Umbilical cord (tissue), 2 donors: ENCODE measurements at places on chromosomes 6 and 20. TPM values are rescaled to one million over a fixed set of nuclear protein-coding genes. Genes with fewer than 3 reads are reported as not detected.

BTNL2 gene
- total RNA-seq = not detected

HLA-DQA1 gene
- total RNA-seq = not detected

SLC17A3 gene
- total RNA-seq = 6.7 TPM

MDFI gene
- total RNA-seq = 67.7 TPM

TMEM170B gene
- 11.6 TPM for total RNA-seq

EYA4 gene
- total RNA-seq = 11.1 TPM

TREM1 gene
- 1.7 TPM for total RNA-seq

COL11A2 gene
- total RNA-seq = 0.72 TPM

HLA-DRB1 gene
- 25.5 TPM for total RNA-seq

DNA sequence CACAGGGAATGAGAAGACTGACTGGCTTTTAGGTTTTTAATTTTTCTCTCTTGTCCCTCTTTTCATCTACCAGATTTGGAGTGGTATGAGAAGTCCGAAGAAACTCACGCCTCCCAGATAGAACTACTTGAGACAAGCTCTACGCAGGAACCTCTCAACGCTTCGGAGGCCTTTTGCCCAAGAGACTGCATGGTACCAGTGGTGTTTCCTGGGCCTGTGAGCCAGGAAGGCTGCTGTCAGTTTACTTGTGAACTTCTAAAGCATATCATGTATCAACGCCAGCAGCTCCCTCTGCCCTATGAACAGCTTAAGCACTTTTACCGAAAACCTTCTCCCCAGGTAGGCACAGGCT, 644 bp downstream of the MAD2L1BP start:
- DNase-seq = no peak

DNA sequence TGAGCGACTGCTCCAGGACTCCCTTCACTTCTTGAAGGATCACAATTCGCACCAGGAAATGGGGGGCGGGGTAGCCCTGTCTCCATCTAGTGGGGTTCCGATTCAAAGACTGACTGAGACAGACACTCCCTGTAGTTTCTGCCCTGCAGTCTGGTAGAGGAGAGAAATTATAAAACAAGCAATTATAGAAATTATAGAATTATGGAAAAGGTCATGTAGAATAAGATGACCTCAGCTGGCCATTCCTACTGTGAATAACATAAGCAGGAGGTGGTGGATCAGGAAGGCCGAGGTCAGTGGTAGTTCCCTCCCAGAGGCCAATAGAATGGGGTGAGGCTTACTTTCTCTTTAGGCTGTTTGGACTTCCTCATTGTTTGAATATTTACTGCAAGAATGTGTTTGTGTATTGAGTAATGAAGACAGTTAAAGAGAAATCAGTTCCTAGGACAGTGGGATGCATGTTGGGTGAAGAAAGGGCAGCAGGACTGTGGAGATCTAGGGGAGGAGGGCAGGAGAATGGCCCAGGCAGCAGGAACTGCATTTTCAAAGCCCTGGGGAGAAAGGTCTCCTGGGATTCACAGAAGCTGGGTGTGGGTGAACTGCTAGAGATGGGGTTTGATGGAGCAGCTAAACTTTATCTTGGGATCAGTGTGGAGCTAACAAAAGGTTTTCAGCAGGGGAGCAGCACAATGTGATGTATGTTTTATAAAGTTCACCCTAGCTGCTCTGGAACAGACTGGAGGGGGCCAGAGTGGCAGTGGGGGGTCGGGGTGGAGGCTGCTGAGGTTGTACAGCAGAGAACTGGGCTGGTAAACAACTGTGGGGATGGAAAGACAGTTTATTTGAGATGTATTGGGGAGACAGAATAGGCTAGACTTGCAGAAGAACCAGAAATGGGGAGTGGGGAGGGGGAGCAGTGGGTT, 2.1 kb downstream of the ZNF341 start:
- peak; percentile 76 for DNase-seq

DNA sequence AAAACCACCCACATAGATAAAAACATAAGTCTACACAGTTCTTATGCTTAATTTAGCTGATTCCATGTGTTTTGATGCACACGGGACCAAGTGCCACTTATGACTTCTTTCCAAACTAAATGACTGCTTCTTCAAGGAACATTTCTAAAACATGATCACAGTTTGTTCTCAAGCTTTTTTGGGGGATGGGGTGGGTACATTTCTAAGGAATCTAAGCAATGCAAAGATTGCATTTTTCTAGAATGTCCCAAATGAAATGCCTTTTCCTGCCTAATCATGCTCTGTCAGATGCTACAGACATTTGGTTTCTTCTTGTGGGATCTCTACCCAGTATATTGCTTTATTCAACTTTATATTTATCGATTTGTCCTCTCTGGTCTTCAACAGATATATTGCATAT, 496.8 kb upstream of the JAG1 start:
- peak; percentile 38 for DNase-seq

DNA sequence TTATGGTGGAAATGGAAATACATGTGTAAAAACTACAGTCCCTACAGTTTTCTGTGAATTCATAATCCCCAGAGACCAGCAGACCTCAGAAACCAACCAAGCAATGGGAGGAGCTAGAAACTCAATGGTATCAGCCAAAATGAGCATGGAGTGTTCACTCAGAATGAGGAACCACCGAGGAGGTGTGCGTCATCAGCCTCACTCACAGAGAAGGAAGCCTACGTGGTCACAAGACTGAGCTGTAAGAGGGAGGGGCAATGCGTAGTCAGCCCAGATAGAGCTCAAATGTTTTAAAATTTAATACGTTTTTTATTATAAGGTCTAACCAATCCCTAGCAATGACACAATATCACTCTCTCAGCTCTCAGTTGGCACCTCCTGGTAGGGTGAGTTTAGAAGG, 17.4 kb downstream of the MYLK4 start:
- peak; percentile 36 for DNase-seq

DNA sequence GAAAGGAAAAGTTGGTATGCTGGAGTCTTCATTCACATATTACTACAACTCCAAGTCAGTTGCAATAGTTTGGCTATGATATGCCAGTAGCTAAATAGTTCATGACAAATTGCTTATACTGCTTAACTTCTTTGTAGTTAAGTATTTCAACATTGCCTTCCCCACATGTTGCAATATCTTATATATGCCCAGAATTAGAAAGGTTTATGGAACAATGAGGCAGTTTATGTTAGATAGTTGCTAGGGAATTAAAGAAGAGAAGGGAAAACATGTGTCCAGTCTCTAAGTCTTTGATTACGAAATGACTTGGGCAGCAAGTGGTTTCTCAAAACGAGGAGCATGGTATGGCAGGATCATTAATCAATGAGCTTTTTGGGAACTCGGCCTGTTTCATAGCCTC, 145.8 kb downstream of the PLCB4 start:
- DNase-seq = peak; percentile 58

- peak; percentile 44 for DNase-seq
Observed at GRCh38 chr6:113067612-113068275, 720.6 kb downstream of the RFPL4B start.

- peak; percentile 71 for DNase-seq
Observed at GRCh38 chr20:33689973-33690372, 3.8 kb upstream of the E2F1 start.

GRCh38 chr20:2084703-2085102, 16.9 kb upstream of the STK35 start:
- no peak for DNase-seq

- no peak for DNase-seq
Observed at GRCh38 chr6:23340271-23340670, 770.9 kb downstream of the HDGFL1 start.

DNA sequence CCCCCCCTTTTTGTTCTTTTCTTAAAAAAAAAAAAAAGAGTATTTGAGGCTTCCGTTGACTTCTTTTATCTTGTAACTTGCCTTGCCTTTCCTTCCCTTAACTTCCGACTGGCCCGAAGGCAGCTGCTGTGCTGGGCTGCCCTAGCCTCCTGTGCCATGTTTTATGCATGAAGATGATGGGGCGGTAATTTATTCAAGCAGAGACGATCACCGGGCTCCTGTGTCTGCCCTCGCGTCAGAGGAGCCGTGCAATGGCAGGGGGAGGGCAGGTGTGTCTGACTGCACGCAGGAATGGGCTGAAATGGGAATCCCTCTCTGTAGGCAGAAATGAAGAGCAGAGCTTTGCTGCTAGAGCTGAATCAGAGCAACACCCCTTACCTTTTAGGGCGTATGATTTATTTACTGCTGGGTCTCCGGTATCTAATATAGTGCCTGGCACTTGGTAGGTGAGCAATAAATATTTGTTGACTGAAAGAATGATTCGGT, 106.3 kb upstream of the RIPOR2 start:
- DNase-seq = no peak

DNA sequence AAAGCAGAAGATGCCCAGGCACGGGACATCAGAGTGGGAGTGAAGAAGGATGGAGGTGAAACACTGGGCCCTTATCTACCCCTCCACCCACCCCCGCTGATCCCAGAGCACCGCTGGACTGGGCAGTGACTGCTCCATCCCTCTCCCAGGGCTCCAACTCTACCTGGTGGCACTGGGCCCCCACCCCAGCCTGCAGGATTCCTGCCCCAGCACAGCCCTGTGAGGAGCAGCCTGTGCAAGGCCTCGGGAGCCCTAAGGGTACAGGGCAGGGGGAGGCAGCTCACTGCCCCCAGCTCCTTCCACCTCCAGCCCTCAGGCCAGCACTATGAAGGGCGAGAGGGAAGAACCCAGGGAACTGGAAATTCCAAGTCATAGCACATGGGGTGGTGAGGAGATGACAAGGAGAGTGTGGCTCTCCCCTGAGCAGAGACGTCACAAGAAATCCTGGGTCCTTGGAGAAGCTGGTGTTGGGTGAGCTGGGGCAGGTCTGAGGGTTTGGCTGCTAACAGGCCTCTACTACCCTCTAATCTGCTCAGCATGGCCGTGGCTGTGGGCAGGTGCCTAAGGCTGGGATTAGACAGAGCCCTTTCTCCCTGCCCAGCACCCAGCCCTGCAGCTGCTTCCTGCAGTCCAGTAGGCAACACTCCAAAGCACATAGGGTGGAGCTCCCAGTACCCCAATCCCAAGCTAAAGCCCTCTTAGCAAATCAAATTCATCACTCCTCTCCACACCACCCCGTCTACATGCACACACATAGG, 3.5 kb downstream of the CST3 start:
- DNase-seq = no peak

GRCh38 chr6:37487591-37488380, 11.9 kb downstream of the CCDC167 start:
- no peak for DNase-seq

DNA sequence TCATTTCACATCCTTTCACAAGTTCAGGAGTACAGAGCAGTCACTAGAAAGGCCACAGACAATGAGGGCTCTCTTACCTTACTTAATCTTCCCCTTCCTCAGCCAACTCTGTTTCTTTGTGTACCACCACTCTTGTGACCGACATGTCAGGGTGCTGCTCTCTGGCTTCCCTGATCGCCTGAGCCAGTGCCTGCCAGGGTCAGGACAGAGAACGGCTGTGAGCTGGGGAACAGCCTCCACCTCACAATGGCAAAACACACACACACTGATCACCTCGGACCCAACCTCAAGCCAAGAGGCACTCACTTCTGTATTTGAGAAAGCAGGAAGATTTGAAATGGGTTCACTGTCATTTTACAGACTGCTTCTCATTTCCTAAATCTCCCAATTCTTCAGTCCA, 30.8 kb downstream of the SMLR1 start:
- no peak for DNase-seq

DNA sequence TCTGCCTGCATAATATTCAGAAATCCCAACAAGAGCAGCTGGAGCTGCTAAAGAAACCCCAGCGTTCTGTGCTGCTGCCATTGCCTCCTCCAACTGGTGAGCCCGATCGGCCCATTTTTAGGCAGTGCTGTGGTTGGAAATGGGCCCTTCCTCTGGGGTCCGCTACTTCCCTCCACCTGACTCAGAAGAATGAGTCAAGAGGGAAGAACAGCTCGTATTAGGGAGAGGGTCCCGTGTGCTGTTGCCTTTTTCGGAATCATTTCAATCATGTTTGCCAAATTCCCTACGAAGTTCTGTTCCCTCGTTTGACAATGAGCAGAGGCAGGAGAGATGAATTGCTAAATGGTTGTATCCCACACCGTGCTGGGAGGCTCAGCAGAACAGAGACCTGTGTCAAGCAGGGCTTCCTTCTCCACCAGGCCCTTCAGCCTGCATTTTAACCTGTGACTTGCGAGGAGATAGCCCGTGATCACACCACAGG, 38.4 kb downstream of the THBS2 start:
- peak; percentile 29 for DNase-seq

GRCh38 chr6:22632581-22633145, 63.3 kb downstream of the HDGFL1 start:
- DNase-seq = peak; percentile 88

DNA sequence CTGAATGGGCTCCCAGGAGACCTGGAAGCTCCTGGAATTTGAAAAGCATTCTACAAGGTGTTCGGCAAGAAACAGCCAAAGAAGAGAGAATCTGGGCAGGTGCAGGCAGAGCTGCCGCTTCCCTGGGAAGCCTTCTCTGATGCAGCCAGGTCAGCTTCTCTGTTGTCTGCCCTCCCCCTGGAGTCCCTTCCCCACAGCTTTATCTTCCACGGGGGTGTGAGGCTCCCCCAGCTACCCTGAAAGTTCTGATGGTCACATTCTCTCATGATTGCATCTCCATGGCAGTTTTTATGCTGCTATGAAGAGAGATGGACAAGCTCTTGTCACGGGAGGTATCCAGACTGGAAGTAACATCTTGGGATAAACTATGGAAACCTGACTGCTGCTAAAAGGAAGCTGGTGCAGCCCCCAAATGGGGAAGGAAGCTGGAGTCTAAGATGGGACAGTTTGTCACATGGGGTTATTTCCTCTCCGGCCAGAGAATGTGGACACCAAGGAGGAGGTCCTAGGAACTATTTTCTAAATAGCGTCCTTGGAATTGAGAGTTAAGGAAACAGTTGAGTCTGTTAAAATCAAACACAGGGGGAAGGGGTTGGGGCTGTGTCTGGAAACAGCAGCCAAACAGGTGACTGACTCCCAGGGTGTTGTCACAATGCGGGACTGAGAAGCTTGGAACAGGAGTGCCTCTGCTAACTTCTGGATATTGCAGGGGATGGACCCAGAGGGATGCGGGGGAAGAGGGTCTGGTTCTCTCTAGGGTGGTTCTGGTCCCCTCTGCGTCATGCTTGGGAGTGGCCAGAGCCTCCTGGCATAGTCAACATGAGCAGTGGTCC, 91.1 kb downstream of the ASXL1 start:
- no peak for DNase-seq

GRCh38 chr6:145838305-145838704, 23.7 kb upstream of the FBXO30 start:
- no peak for DNase-seq

DNA sequence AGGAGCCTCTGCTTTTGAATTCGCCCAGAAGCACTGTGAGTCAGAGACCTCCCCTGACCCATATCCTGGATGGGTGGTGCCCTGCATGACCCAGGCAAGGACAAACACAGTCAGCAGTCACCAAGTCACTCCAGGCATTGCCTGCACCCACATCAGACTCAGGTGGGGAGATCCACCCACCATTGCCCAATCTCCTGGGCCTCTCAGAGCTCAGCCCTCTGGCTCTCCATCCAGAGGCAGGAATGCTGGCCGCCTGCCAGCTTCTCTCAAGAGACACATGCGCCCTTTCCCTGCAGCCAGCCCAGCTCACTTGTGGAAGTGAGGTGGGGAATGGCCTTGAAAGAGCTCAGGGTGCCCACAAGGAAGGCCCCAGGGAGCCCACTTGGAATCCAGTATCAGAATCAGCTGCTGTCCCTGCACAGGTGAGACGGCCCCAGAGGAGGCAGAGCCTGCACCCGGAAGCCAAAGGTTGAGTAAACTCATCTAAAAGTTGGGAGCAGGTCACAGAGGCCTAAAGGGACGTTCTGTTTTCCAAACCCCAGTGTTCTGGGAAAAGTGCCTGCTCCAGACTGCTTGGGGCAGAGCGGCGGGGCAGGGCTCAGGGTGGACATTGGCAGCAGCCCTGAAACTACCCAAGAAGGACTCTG, 129.8 kb downstream of the PREX1 start:
- peak; percentile 86 for DNase-seq

- no peak for DNase-seq
Observed at GRCh38 chr6:98977671-98978292, 30.0 kb upstream of the FBXL4 start.
